ENCODE measurements at places on chromosomes 6 and 20. TPM values are rescaled to one million over a fixed set of nuclear protein-coding genes. Genes with fewer than 3 reads are reported as not detected.
A peak's percentile ranks its signal among the peaks of the same experiment; 100 is the strongest.

DNA sequence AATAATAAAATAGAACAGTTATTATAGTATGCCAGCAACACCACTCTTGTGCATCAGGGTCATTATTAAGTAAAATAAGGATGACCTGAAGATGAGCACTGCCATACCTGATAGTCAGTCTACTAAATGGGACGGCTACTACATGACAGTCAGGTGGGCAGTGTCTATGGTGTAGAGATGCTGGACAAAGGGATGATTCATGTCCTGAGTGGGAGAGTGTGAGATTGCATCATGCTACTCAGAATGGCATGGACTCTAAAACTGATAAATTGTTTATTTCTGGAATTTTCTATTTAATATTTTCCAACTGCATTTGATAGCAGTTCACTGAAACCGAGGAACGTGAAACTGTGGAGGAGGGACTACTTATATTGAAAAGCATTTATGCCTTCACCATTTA lies 38.8 kb downstream of the SNX9 start:
- no peak for DNase-seq
- peaks cover 18% of the 10 kb centered on the region for H3K4me1 ChIP-seq
- no peaks in the 10 kb centered on the region for H3K27me3 ChIP-seq
- H3K27ac ChIP-seq = no peak overlapping the region
- H3K4me3 ChIP-seq = no peak overlapping the region
- no peaks in the 10 kb centered on the region for H3K36me3 ChIP-seq

GRCh38 chr6:71287926-71288227 lies 734 bp upstream of the OGFRL1 start:
- H3K4me1 ChIP-seq = peaks cover 44% of the 10 kb centered on the region
- peak overlapping the region; percentile 71 for H3K4me3 ChIP-seq
- peaks cover 15% of the 10 kb centered on the region for H3K36me3 ChIP-seq
- H3K27me3 ChIP-seq = no peaks in the 10 kb centered on the region

DNA sequence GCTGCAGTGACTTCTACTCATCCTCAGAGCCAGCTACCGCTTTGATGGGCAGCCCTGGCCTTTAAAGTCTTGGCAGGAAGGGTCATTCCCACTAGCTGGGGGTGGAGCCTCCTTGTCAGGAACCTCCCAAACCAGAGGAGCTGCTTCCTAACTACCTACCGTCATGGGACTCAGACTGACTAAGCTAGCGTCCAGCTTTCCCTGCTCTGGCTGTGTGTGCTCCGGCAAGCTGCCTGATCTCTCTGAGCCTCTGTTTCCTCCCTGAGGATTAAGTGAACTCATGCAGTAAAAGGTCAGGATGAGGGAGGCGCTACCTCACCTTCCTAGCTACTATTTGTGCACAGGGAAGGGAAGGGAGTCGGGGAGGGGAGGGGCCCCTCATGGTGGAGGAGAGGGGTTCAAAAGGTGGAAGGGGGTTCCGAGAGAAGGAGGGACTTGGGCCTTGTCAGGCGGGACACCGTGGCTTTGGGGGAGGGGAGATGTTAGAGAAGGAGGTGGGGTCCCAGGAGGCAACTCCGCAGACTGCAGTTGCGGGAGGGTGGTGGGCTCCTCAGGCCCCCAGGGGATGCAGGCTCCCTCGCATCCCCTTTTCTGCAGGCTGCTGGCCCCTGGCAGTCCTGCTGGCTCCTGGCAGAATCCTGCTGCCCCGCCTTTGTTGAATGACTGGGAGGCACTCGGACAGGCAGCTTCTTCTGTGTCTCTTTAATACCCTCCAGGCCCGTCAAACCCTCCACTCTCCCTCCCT lies 9.8 kb downstream of the DUSP15 start:
- peaks cover 18% of the 10 kb centered on the region for H3K27me3 ChIP-seq
- DNase-seq = no peak
- no peaks in the 10 kb centered on the region for H3K36me3 ChIP-seq
- no peak overlapping the region for H3K4me3 ChIP-seq
- H3K27ac ChIP-seq = no peak overlapping the region

DNA sequence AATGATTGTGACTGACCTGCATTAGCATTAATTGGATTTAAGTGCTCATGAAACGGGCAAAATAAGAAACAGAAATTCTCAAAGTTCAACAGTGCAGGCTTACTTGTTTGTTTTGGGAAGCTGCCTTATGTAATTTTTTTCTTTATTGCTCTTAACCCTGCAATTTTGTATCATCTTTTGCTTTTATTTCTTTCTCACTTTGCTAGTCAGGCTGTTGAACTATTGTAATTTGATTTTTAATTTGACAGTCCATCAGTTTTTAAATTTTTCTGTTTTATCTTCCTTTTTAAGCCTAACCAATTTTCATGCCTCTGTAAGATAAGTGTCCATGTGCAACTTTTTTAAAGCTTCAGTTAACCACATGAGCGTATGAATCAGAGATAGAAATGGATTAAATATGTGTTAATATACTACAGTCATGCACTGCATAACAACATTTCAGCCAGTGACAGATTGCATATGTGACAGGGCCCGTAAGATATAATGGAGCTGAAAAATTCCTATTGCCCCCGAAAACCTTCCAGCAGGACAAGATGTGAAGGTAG lies 44.6 kb downstream of the PEX7 start:
- H3K4me1 ChIP-seq = no peaks in the 10 kb centered on the region
- H3K4me3 ChIP-seq = no peak overlapping the region
- no peaks in the 10 kb centered on the region for H3K36me3 ChIP-seq
- H3K27ac ChIP-seq = no peak overlapping the region

GRCh38 chr6:2448826-2449571 lies 203.6 kb upstream of the GMDS start:
- no peaks in the 10 kb centered on the region for H3K36me3 ChIP-seq
- H3K27ac ChIP-seq = peak overlapping the region; percentile 57
- peak overlapping the region; percentile 34 for H3K4me3 ChIP-seq
- peaks cover 9% of the 10 kb centered on the region for H3K4me1 ChIP-seq
- H3K27me3 ChIP-seq = no peaks in the 10 kb centered on the region

- no peak overlapping the region for H3K4me3 ChIP-seq
- H3K27ac ChIP-seq = no peak overlapping the region
- no peaks in the 10 kb centered on the region for H3K27me3 ChIP-seq
- peaks cover 32% of the 10 kb centered on the region for H3K4me1 ChIP-seq
Observed at GRCh38 chr6:111562246-111562645, 43.4 kb downstream of the TRAF3IP2 start.

DNA sequence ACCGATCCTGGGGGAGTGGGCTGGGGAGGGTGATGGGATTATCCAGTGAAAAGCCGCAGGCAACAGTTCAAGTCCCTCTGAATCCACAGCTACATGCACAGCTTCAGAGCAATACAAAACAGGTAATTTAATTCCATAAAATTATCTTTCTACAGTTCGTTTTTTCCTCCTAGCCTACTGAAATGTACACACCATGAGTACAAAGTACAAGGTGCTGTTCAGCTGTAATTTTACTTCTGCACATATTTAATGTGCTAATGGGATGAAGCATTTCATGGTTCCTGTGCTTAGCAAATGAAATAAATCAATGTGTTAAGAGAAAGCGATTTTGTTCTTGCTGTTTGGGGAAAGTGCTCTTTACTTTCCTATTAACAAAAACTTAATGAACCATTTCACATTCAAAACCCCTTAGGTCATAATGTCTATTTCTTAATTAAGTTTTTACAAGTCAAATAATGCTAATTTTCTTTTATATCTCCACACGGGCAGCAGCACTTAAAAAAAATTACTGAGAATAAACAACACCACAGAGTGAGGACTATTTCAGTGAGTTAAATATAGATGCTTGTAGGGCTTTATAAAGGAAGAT lies 71.8 kb downstream of the INSM1 start:
- no peaks in the 10 kb centered on the region for H3K27me3 ChIP-seq
- H3K36me3 ChIP-seq = no peaks in the 10 kb centered on the region
- no peaks in the 10 kb centered on the region for H3K4me1 ChIP-seq
- H3K4me3 ChIP-seq = no peak overlapping the region

The SIRPD gene
- not detected for total RNA-seq
